ENCODE measurements at places on chromosomes 11 and 22.

GRCh38 chr22:44112191-44112590 lies 68.5 kb upstream of the PARVG start:
- no peak for DNase-seq

DNA sequence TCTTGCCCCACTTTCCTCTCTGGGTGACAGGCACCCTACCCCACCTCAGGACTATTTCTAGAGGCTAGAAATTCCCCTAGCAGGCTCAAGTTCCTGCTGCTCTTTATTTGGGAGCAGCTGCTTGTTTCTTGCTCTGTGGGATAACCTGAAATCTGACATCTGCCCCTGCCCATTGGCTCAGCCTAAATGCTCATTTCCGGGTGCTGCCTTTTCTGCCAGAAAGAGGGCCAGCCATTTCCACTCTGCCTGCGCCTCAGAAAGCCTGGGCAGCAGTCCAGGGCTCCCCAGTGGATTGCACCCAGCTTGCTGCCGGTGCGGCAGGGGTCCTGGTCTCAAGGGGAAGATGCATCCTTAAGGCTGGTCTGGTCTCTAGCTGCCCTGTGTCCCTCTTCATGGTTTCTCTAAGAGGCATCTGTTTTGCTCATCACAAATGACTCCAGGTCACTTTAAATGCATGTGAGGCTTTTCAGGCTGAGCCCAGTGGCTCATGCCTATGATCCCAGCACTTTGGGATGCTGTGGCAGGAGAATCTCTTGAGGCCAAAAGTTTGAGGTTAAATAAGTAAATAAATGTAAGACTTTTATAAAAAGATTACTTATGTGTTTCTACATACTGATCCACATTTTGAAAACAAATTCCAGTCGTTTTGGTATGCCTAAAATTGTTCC lies 10.3 kb upstream of the PNPLA5 start:
- DNase-seq, result peak; percentile 85

DNA sequence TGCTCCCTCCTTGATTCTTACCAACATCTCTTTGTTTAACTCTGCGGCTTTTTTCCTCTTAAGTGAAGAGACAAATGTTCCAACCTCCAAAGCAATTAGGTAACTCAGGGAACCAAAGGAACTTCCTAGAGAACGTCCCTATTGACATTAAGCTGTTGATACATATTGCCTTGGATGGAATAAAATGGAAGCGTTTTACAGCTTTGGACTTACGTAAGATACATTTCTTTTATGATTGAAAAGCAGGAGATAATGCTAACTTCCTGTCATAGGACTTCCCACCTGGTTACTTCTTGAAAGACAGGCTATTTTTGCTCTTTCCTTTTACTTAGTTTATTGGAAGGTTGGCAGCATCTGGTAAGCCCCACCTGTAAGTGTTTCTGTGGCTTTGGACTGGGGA lies 245.7 kb upstream of the CTSC start:
- DNase-seq, result no peak

- no peak for DNase-seq
Observed at GRCh38 chr11:1619449-1619848, 2.5 kb downstream of the KRTAP5-4 start.

- DNase-seq, result no peak
Observed at GRCh38 chr11:118283756-118284350, 19.8 kb upstream of the MPZL2 start.

Data from astrocyte of the cerebellum (primary cell).